ENCODE measurements at places on chromosomes 3 and 15. TPM values are rescaled to one million over a fixed set of nuclear protein-coding genes. Genes with fewer than 3 reads are reported as not detected.

RETNLB gene
- not detected for total RNA-seq

TGM5 gene
- not detected for total RNA-seq

- no peak overlapping the region for H3K27ac ChIP-seq
- no peaks in the 10 kb centered on the region for H3K27me3 ChIP-seq
- no peaks in the 10 kb centered on the region for H3K36me3 ChIP-seq
Measured at GRCh38 chr3:136802481-136802996, 16.4 kb upstream of the SLC35G2 start.

GRCh38 chr15:66249605-66250174, 3.9 kb downstream of the MEGF11 start:
- no peak for DNase-seq
- peaks cover 33% of the 10 kb centered on the region for H3K27me3 ChIP-seq
- no peak overlapping the region for H3K27ac ChIP-seq
- no peaks in the 10 kb centered on the region for H3K36me3 ChIP-seq
- no peak overlapping the region for H3K4me3 ChIP-seq

DNA sequence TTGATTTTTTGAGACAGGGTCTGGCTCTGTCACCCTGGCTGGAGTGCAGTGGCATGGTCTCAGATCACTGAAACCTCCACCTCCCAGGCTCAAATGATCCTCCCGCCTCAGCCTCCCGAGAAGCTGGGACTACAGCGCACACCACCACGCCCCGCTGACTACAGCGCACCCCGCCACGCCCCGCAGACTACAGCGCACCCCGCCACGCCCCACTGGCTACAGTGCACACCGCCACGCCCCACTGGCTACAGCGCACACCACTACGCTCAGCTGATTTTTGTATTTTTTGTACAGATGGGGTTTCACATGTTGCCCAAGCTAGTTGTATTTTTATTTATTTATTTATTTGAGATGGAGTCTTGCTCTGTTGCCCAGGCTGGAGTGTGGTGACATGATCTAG, 35.6 kb downstream of the SLC51A start:
- no peaks in the 10 kb centered on the region for H3K27me3 ChIP-seq
- no peak overlapping the region for H3K27ac ChIP-seq
- H3K4me3 ChIP-seq: no peak overlapping the region
- peaks cover 35% of the 10 kb centered on the region for H3K36me3 ChIP-seq

DNA sequence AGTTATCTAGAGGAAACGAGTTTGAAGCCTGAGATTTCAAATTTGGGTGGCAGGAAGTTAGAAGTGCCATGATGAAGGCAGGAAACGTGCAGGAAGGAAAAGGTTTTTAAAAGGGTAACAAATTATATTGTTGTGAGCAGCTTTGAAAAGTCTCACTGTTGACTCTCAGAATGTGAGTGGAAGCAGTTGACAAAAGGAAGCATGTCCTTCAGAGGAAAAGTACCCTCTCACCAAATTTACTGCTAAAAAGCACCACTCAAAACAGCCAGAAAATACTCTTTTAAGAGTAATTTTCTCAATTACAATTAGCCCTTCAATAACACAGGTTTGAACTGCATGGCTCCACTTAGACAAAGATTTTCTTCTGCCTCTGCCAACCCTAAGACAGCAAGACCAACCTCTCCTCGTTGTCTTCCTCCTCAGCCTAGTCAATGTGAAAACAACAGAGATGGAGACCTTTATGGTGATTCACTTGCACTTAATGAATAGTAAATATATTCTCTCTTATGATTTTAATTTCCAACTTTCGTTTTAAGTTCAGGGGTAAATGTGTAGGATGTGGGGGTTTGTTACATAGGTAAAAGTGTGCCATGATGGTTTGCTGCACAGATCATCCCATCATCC, 117.1 kb upstream of the LIPC start:
- DNase-seq: peak; percentile 25
- peak overlapping the region; percentile 22 for H3K27ac ChIP-seq
- no peaks in the 10 kb centered on the region for H3K36me3 ChIP-seq
- H3K4me1 ChIP-seq: peaks cover 27% of the 10 kb centered on the region
- no peaks in the 10 kb centered on the region for H3K27me3 ChIP-seq
- H3K4me3 ChIP-seq: no peak overlapping the region

GRCh38 chr3:188166441-188166840, 12.5 kb downstream of the LPP start:
- no peak overlapping the region for H3K27ac ChIP-seq
- no peaks in the 10 kb centered on the region for H3K36me3 ChIP-seq
- no peak for DNase-seq
- H3K4me3 ChIP-seq: no peak overlapping the region
